ENCODE measurements at places on chromosomes 4 and X.

DNA sequence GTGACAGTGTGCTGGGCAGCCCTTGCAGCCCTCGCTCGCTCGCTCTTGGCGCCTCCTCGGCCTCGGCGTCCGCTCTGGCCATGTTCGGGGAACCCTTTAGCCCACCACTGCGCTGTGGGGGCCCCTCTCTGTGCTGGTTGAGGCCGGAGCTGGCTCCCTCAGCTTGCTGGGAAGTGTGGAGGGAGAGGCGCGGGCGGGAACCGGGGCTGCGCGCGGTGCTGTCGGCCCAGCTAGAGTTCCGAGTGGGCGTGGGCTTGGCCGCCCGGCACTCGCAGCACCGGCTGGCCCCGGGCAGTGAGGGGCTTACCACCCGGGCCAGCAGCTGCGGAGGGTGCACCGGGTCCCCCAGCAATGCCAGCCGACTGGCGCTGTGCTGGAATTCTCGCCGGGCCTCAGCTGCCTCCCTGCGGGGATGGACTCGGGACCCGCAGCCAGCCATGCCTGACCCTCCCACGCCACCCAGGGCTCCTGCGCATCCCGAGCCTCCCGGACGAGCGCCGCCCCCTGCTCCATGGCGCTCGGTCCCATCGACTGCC, 770.1 kb upstream of the GALNTL6 start:
- DNase-seq: no peak

DNA sequence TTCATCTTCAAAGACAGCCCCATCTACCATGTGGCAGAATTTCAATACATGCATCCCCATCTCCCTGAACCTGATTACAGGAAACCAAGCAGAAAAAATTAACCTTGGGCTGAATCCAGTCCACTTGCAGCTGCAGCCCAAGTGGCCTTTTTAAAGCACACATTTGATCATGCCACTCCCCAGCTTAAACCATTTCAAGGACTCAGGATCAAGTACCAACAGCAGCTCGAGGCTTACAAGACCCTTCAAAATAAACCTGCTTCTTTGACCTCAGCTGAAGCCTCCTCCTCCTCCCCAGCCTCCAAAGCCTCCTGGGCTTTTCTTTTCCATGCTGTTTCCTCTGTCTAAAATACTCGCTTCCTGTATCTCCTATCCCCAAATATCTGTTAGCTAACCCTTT, 50.7 kb upstream of the KIT start:
- no peak for DNase-seq

DNA sequence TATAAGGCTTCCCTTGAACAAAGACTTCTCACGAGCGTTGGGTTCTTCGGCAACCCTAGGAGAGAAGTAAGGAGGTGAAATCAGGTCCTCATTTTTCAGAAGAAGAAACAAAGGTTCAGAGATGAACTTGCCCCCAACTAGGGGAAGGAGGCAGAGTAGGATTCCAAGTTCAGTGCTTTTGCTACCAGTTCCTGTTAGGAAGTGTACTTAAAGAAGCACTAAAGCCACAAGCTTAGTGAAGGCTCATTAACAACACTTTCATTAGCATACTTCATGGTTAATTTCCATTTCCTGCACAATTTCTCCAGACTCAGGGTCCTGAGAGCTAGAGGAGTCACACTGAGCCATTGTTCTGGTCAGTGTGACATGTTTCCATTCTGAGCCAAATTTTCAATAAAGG, 52.1 kb downstream of the VSIG4 start:
- DNase-seq: no peak

GRCh38 chrX:8728932-8729535, 2.9 kb downstream of the ANOS1 start:
- DNase-seq: no peak

DNA sequence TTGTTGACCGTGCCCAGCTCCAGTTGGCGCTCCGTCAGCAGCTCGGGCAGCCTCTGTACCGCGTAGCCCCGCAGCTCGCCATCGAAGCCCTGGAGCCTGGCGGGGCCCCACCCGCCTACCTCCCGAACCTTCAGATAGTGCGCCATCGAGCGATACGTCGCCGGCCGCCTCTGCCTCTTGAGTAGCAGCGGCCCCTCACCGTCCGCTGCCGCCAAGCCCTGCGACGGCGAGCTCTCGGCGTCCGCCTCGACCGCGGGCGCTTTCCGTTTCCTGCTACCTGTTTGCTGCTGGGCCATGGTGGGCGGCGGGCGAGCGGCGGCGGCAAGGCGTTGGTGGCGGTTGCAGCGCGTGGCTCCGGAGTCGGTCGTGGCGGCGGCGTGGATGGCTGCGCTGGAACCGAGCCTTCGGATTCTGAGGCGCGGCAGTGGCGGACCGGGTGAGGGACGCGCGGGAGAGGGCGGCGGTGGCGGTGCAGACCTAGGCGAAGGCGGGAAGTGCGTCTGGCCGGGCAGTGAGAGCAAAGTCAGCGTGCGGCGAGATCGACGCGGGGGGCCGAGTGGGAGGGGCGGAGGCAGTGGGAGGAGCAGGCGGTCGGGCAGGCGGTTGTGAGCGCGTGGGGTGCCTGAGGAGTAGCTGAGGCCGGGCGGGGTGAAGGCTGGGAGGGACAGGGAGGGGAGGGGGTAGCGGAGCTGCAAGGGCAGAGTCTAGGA, at the start of gene DCAF12L1:
Gene DCAF12L1, minus strand, starts transcription at position 502 of the 710 bp plus-strand sequence. Its CDS starts 206 bp downstream, at position 296.
- no peak for DNase-seq

DNA sequence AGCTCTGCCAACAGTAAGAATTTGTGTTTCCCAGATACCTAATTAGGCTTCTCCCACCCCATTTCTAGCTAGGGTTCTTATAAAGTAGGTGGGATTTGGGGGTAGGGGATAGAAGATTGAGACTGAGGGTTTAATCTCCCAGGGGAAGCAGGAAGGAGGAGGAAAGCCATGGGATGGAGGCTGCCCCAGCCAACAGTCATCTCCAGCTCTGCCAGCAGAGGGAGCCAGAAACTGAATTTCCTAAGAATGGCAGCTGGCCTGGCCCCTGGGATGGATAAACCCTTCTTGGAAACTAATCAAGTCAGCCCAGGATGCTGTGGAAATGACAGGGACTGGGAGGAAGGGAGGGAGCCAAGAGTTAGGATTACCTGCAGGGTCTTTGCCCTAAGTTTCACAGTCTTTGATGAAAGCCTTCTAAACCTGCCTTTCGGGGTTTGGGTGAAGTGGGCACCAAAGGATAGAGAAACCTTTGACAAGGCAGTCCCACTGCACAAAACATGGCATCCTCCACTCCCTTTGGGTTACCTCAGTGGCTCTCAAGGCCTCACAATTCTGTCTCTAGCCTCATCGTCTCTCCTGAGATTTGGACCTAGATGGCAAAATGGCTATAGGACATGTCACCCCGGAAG, 6.7 kb upstream of the ERCC6L start:
- DNase-seq: peak; percentile 15

DNA sequence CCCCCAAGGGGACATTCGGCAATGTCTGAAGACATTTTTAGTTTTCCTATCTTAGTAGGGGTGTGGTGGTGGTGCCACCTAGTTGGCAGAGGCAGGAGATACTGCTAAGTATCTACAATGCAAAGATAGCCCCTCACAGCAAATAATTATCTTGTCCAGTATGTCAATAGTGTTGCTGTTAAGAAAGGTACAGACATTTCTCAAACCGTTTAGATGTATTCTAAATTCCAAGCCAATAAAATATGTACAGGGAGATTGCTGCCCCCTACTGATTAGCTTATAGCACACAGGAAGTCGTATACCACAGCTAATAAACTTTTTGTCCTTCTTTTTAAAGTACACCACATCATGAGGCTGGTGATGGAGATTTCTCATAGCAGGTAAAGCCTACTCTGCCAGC, 260.5 kb downstream of the TMA16 start:
- DNase-seq: peak; percentile 32

- no peak for DNase-seq
These were observed 92.3 kb downstream of the SPRY1 start for GRCh38 chr4:123488916-123489315.

Data from CD4-positive, CD25-positive, alpha-beta regulatory T cell (primary cell).